ENCODE measurements at places on chromosomes 2 and 18.

DNA sequence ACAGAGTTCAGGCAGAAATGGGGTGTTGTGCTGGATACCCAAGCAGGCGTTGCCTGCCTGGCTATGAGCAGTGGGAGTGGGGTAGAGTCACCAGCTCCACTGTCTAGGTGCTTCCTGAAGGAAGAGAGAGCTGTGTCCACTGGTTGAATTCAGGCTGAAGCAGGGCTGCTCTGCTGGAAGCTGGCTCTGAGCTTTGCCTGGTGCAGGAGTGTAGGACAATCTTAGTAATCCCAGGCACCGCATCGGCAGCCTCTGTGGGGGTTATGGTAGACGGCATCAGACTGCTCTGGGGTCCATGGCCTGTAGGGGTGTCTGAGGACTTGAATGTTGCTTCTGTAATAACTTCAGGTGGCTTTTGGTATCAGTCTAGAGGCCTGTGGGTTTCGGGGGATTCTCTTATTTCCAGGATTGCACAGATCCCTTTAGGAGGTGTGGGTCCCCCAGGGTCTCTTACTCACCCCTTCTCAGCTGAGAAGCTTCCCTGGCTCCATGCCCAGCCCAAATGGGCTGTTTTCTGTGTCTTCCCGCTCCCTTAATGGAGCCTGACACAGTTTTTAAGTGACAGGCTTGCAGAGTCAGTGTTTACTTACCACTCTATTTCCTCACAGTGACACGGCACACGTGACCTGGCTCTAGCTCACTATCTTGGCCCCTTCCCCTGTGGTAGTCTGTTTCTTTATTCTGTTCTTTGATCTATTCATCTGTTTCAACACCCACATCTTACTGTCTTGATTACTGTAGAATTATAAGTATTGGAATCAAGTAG, 644.3 kb downstream of the CBLN2 start:
- DNase-seq = no peak

DNA sequence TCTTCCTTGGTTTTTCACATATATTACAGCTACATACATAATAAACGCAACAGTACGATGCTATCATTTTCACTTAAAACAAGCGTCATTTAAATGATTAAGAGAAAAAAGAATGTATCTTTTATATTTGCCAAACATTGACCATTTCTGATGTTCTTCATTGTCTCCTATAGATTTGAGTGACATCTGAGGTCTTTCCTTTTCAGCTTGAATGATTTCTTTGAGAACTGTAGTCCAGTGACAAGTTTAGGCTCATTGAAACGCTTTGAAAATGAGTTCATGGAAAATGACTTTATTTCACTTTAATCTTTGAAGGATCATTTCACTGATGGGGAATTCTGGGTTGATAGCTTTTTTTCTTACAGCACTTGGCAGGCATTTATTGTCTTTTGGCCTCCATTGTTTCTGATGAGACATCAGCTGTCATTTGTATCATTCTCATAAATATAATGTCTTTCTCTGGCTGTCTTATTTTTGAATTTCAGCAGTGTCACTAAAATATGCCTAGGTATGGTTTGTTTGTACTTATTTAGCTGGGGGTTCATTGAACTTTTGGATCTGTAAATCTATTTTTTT, 10.9 kb downstream of the TGIF1 start:
- no peak for DNase-seq

DNA sequence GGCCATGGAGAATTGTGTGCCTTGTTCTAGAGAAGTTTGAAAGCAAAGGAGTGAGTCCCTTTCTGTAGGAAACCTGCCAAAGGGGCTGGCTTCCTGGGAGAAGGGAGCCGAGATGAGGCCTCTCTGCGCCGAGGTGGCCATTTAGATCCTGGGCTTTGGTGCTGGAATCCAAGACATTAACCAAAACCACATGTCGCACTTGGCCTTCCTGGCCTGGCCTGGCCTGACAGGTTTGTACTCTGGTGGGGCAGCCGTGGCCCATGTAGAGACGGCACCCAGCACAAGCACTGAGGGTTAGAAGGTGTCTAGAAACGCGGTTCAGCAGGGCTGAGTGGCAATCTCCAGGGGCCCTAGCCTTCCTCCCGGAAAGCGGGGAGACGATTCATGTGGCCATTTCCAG, 7.1 kb downstream of the CNNM3 start:
- DNase-seq = no peak

GRCh38 chr2:161938335-161938734, 135.7 kb downstream of the DPP4 start:
- no peak for DNase-seq

GRCh38 chr2:75166491-75166890, 32.8 kb downstream of the TACR1 start:
- no peak for DNase-seq

DNA sequence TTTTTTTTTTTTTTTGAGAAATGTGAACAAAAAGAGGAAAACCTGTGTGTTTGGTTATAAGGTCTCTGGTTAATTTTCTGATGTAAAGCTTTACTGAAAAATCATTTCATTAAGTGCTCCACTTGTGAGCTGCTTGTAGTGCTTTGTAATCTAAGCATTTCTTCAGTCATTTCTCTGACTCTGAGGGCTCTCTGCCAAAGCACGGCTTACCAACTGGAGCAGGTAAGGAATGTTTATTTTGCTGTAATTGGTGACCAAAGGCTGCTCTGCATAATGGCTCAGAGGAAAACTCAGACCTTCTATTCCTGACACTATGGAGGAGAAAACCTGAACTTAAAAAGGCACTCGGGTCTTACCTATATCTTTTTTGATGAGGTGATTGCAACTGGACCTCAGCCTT, 848.8 kb downstream of the MBD2 start:
- no peak for DNase-seq

- DNase-seq = no peak
Observed at GRCh38 chr2:235806986-235807750, 313.3 kb downstream of the AGAP1 start.
